H7 (cell line): ENCODE measurements at places on chromosomes 1 and 21. TPM values are rescaled to one million over a fixed set of nuclear protein-coding genes. Genes with fewer than 3 reads are reported as not detected.

DNA sequence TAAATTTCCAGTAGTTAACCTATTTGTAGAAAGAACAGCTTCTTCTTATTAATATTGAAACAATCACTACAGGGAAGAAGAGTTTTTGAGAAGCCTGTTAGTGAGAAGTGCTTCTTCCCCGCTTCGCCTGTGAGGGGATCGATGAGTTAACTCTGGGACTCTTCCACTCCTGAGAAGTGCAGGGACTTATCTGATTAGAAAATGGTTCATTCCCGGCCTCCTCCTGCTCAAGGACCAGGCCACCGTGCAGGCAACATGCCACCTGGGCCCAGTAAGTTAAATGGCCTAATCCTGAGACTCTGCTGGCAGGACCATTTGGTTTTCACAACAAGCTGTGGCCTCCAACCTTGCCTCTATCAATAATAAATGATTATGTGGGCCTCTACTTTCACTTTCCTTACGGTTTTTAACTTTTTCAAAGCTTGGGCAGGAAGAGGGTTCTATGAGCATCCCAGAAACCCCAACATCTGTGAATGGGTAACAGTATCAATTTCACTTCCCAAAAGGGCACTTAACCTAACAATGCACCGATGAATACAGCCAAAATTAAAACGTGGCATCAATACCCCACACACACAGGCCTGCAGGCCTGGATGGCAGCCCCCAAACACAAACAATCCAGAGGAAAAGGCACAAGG lies 33.1 kb downstream of the SIPA1L2 start:
- no peak for DNase-seq

- DNase-seq: no peak
Measured at GRCh38 chr1:78549331-78549730, 58.6 kb downstream of the PTGFR start.

GRCh38 chr1:197438010-197438790 lies 170.1 kb downstream of the CRB1 start:
- DNase-seq: no peak

The KTI12 gene
- total RNA-seq: 16.9 and 20.8 TPM in 2 replicates

The CD1E gene
- total RNA-seq: not detected in 2 replicates

GRCh38 chr1:157156058-157156541 lies 17.9 kb upstream of the ETV3 start:
- DNase-seq: peak; percentile 91

GRCh38 chr1:170881268-170882265 lies 53.8 kb upstream of the MROH9 start:
- no peak for DNase-seq

GRCh38 chr1:175193527-175193910 lies 943 bp upstream of the KIAA0040 start:
- no peak for DNase-seq

GRCh38 chr1:85838238-85838637 lies 130.0 kb upstream of the ZNHIT6 start:
- no peak for DNase-seq

GRCh38 chr1:89698020-89698560 lies 65.2 kb downstream of the LRRC8C start:
- no peak for DNase-seq

DNA sequence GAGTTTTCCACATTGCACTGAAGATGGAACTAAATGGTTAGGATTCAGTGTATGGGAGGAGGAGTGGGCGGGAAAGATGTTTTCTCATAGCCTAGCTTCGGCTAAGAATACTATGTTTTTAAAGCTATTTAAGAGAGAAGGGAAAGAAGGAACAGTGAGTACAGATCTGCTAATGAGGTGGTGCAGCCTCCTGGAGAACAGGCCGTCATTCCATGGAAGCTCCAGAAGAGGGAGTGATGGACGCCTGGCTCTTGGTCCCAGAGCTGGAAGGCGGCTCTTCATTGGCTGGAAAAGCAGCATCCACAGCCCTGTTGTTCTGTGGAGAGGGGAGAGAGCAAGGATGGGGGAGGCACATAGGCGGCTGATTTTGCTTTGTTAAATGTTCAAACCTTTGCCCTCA lies 6.9 kb downstream of the CAMK1G start:
- DNase-seq: peak; percentile 69

DNA sequence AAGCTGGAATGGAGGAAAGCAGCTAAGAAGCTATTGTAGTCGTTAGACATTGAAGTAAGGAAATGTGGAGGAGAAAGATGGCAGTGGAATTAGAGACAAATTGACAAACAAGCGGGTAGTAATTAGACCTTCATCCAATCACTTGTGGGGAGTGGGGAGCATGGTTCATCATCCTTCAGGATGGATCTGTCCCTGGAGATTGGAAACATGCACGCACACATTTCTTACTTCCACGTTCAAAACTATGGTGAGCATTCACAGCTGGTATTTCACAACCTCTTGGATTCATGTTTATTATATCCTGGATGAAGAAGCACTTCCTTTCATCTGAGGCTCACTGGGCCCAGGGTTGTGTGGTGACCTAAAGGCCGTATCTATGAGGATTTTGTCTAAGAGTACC lies 188.1 kb downstream of the ST6GALNAC3 start:
- DNase-seq: no peak

DNA sequence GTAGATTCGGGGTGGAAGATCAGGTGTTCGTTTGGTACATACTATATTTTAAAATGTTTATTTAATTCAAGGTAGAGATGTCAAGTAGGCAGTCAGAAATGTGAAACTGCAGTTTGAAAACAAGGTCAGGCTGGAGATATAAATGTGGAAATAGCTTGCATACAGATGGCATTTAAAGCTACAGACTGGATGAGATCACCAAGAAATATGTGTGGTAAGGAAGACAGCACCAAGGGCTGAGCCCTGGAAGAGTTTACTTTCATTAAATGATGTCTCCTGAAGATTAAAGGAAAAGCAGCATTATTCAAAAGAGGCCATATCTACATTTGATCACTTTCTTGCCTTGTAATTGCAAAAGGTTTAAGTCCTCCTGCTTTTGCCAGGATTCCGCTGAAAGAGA lies 271.3 kb downstream of the PTBP2 start:
- DNase-seq: no peak

The NUP210L gene
- 0.03 TPM in 1 of 2 replicates, not detected in the other for total RNA-seq

DNA sequence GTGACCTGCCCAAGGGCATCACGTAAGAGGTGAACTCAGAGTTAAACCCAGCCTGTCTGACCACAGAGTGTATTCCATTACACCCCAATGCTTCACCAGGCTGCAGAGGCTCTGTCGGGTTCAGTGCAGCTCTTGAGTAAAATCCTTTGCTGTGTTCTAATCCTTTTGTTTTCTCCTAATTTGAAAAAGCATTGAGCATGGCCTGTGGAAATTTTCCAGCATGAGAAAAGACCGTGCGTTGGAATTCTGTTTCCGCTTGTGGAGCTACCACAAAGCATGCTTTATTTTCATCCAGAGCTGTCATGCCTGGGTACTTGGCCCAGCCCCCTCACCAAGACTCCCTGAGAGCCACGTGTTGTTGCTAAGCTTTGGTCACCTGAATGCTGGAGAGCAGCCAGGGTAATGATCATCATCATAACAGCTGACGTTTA lies 317.6 kb downstream of the PRDM2 start:
- DNase-seq: no peak

The IFNAR1 gene
- total RNA-seq: 1.2 and 1.6 TPM in 2 replicates

DNA sequence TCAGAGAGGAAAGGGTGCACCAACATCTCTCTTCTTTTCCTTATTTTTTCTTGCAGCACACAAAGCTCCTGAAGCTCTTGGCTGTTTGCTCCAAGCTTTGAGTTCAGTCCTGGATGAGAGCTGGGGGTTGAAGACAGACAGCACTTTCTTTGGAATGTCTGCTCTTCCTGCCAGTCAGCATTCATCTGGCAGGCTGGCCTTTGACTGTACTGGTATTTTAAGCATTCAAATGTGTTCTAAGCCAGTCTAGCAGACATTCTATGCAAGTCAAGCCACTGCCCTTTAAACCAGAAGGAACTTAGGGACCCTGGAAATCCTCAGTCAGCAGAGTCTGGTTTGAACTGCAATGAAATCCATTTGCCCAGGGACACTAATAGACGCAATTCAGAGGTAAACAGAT lies 45.0 kb downstream of the XCL1 start:
- DNase-seq: no peak

The INAVA gene
- total RNA-seq: 44.5 and 53.8 TPM in 2 replicates

DNA sequence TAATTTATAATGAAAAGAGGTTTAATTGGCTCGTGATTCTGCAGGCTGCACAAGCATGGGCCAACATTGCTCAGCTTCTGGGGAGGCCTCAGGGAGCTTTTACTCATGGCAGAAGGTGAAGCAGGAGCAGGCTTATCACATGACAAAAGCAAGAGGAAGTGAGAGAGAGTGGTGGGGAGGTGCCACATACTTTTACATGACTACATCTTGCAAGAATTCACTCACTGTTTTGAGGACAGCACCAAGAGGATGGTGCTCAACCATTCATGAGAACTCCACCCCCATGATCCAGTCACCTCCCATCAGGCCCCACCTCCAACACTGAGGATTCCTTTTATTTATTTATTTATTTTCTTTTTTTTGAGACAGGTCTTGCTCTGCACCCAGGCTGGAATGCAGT lies 5.5 kb upstream of the PLEKHM2 start:
- no peak for DNase-seq

- no peak for DNase-seq
Measured at GRCh38 chr1:193309936-193310475, 123.6 kb upstream of the B3GALT2 start.

DNA sequence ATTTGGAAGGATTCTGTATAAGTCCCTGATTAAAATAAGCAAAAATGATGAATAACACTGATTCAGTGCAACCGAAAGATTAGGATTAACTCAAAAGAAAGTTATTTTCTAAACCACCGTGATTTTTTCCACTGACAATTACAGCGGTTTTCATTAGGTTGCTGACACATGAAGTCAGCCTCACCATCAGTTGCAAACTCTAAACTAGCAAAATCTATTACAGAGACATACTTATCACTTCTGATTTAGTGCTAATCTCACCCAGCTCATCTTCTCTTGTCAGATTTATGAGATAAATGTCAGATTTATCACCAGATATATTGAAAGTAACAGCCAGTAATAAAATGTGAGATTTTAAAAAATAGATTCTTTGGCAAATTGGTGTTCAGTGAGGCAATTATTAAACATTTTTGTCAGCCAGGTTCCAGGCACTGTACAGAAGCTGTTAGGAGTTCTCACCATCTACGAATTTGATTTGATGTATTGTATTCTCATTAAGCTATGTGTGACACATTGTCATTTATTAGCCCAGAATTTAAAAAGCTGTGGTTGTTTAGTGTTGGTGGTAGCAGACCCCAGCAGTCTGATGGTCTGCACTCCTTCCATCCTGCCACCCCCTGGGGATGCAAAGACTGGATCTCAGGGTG lies 37.3 kb upstream of the LGALS8 start:
- no peak for DNase-seq

GRCh38 chr21:15966651-15967050 lies 236.9 kb downstream of the USP25 start:
- DNase-seq: no peak

The FCRL2 gene
- not detected in 2 replicates for total RNA-seq

DNA sequence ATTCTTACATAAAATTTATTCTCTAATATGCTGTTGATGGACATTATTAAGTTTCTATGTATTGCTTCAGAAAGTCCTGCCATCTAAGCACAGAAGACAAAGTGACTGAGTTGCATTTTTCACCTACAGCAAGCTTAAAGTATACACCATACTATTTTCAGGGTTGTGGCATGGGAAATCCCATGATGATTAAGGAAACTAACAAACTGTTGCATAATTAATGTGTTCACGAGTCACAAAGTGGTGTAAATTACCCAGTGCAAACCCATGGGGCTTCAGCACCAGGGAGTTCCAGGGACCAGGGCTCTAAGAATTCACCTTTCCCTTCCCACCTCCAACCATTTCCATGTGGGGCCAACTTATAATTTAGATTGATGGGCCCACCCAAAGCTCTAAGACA lies 81.9 kb upstream of the NR5A2 start:
- no peak for DNase-seq

GRCh38 chr1:197775282-197776262 lies at the start of gene DENND1B:
TSS of gene DENND1B (minus strand) at chr1:197775480. CDS start at chr1:197775155, 325 bp downstream.
- DNase-seq: peak; percentile 73

DNA sequence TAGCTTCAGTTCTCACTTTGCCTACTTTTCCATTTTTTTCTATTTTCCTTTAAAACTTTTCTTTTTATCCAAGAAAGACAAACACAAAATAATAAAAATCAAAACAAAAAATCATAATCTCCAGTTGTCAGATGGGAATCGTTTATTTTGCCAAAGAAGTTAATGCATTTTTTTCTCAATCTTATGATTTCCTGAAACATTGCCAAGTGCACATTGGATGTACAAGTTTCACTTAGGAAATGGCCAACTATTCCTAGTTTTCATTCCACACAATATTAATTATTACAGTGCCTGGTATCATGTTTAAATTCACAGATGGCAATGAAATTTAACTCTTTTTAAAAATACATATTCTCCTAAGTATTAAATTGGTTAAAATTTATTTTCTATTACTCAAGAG lies 1050.5 kb downstream of the TTLL7 start:
- DNase-seq: no peak

- no peak for DNase-seq
Measured at GRCh38 chr1:204971517-204972336, 71.3 kb upstream of the CNTN2 start.

GRCh38 chr1:5913876-5914275 lies 78.3 kb downstream of the NPHP4 start:
- peak; percentile 35 for DNase-seq

The ARF1 gene
- total RNA-seq: 292 and 326 TPM in 2 replicates

DNA sequence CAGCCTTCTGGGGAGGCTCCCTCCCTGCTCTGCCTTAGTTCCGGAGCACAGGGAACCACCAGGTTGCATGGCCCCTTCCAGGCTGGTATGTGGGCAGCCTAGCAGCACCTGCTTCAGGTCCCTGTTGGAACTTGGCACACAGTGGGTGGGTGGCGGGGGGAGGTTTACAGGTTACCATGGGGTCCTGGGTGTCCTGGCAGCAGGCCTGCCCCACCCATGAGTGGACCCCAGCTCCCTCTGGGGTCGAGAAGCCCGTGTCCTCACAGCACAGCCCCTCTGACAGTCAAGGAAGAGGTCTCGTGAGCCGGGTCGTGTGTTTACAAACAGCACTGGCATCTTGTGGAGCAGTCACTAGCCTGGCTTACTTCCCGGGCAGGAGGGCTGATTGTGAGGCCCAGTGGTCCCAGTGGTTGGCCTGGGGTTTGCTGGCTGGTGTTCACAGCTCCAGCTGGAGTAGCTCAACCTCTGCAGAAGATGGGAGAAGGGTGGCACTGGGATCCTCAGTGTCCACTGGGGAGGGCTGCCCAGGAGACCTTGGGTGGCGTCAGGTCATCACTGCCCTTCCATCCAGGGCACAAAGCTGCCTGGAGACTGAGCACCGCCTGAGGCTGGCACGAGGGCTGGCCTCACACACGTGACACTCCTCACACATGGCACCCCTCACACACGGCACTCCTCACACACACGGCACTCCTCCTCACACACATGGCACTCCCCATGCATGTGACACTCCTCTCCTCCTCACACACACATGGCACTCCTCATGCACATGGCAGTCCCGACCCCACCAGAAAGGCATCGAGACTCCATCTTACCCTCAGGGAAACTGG lies 100.9 kb downstream of the RIPK4 start:
- DNase-seq: peak; percentile 25

GRCh38 chr1:13817906-13818305 lies 117.9 kb downstream of the PRDM2 start:
- no peak for DNase-seq

The RNU1-4 gene
- under 0.01 TPM in 2 replicates for total RNA-seq

GRCh38 chr1:31382379-31382989 lies 9.6 kb upstream of the FABP3 start:
- DNase-seq: no peak
